ENCODE measurements at places on chromosomes 12 and 14. TPM values are rescaled to one million over a fixed set of nuclear protein-coding genes. Genes with fewer than 3 reads are reported as not detected.

Gene KIF26A
- 11.7 TPM for polyA plus RNA-seq

Gene EXD2
- polyA plus RNA-seq: 16.2 TPM

Gene LTBP2
- polyA plus RNA-seq: 5.4 TPM

Gene OAS2
- 2.8 TPM for polyA plus RNA-seq

Gene REP15
- 1.4 TPM for polyA plus RNA-seq

Gene RILPL2
- 1.8 TPM for polyA plus RNA-seq

Gene FAM181A
- not detected for polyA plus RNA-seq

Gene SLC10A1
- not detected for polyA plus RNA-seq

Gene BLOC1S1
- 109 TPM for polyA plus RNA-seq

Gene RNASE1
- 192 TPM for polyA plus RNA-seq

Gene HCAR2
- polyA plus RNA-seq: 0.67 TPM

Gene IL26
- polyA plus RNA-seq: not detected

Gene NDUFA12
- 74.6 TPM for polyA plus RNA-seq

Gene SCYL2
- polyA plus RNA-seq: 27.3 TPM

Gene TEX22
- polyA plus RNA-seq: 0.56 TPM

Gene HOXC10
- polyA plus RNA-seq: 57.9 TPM

Gene DPY19L2
- polyA plus RNA-seq: 11.2 TPM

Gene SLC39A5
- polyA plus RNA-seq: not detected

Gene SAV1
- polyA plus RNA-seq: 24.6 TPM

Gene RGS6
- polyA plus RNA-seq: 7.6 TPM

Gene ZDHHC17
- 43.0 TPM for polyA plus RNA-seq

All from hindlimb muscle (tissue), 1 donor.